IPS DF 6.9 (cell line): ENCODE measurements at places on chromosomes 2 and 18.

DNA sequence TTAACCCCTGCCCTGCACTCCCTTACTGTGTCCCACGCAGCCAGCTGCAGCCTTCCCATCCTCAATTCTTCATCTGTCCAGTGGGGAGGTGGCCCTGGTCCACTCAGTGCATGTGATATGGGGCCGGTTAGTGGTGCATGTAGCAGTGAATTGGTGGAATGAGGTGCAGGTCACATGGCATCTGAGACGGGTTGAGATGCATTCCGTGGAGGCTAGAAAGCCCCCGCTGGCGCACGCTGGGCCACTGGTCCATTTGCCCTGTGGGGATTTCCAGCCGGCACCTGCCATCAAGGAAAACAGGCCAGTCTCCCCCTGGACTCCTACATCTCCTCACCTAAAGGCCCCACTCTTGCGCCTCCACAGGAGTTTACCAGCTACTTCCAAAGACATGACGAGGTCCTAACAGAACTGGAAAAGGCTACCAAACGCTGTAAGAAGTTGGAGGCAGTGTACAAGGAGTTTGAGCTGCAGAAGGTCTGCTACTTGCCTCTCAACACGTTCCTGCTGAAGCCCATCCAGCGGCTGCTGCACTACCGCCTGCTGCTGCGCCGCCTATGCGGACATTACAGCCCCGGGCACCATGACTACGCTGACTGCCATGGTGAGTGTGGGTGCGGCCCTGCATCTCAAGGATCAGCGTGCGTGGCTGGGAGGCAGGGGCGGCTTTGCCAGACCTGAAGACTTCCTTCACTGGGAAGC is 40.5 kb downstream of the STK25 start:
- DNase-seq: no peak

- DNase-seq: no peak
These were observed 4.8 kb downstream of the L3MBTL4 start for GRCh38 chr18:6409933-6410332.

GRCh38 chr18:74597034-74597661 is 522 bp upstream of the ZNF407 start:
- no peak for DNase-seq

DNA sequence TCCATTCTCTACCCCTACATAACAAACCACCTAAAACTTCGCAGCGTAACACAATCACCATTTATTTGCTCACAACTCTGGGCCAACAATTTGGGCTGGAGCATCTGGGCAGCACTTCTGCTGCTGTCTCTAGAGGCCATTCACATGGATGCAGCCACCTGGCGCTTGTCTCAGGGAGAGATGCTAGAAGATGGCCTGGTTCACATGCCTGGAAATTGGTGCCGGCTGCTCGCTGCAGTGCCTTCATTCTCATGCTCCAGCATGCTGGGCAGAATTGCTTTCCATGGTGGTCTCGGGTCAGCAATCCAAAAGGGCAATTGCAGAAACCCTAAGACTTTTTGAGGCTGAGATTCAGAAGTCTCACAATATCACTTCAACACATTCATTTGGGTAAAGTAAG is 157.4 kb downstream of the SUCLG1 start:
- no peak for DNase-seq

- no peak for DNase-seq
These were observed 2.0 kb upstream of the RAB3GAP1 start for GRCh38 chr2:135050132-135050531.

GRCh38 chr2:181264001-181264400 is 193.2 kb upstream of the ITGA4 start:
- DNase-seq: no peak

DNA sequence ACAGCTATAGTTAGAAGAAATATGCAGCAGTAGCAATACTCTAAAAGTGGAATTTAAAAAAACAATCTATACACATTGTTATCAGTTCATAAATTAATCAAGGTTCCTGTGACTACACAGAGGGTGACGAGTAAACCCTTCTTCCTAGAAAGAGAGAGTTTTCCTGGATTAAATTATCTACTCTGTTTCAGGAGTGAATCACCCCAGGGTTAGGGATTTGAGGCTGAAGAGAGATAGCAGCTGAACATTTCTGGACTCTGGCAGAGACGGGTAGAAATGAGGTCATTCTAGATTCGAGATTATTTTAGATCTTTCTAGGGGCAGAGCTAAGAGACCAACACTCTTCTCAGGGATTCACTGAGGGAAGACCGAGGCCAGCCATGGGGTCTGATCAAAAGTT is 38.8 kb upstream of the PMAIP1 start:
- no peak for DNase-seq

- DNase-seq: no peak
These were observed 36.1 kb upstream of the NDUFV2 start for GRCh38 chr18:9066358-9066757.

DNA sequence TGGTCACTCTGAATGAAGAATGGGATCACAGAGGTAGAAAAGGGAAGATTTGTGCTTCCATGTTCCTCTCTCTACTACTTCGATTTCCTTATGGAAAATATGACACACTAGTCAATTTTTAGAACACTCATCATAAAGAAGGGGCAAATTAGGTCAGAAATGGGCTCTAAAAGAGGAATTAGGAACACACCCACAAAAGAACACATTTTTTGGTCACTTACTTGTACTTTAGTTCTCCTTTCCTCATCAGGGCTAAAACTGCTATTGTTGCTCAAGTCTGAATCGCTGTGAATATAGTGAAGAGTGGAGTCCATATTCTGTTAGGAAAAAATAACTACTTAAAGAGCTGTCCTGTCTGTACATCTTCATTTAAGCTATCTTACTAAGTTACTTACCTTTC is 52.6 kb downstream of the PPP4R1 start:
- DNase-seq: no peak

- DNase-seq: no peak
These were observed 22.0 kb downstream of the KATNAL2 start for GRCh38 chr18:46939337-46939963.

GRCh38 chr2:54040250-54040649 is 69.5 kb upstream of the PSME4 start:
- DNase-seq: no peak

DNA sequence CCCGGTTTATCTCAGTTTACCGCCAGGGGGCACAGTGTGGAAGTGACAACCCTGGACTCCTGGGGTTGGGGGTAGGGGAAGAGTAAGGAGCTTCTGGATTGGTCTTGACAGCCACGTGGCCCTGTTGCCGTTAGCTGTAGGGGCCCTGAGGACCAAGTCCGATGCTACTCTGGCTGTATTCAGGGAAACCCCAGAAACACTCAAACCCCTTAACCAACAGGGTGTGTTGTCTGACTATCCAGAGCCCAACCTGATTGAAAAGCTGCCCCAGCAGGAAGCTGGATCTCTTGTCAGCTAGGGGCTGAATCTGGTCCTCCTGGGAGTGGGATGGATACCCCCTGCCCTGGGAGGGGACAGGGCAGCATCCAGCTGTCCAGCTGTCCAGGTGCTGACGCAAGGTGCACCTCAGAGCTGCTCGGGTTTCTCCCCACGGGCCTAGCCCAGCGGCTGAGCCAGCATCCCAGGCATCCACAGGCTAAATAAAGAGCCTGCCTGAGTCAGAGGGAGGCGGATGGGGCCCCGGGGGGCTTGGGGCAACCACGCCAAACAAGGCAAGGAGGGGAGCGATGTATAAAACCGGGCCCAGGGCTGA is 3.1 kb upstream of the GMPPA start:
- no peak for DNase-seq

GRCh38 chr18:58674863-58675472 is 3.7 kb downstream of the MALT1 start:
- DNase-seq: no peak

GRCh38 chr2:1623906-1624445 is 120.3 kb downstream of the PXDN start:
- no peak for DNase-seq
